Amniotic stem cell (primary cell): ENCODE measurements at places on chromosomes 4 and X.
A peak's percentile ranks its signal among the peaks of the same experiment; 100 is the strongest.

- no peak for DNase-seq
Measured at GRCh38 chrX:99857455-99857854, 552.6 kb downstream of the PCDH19 start.

DNA sequence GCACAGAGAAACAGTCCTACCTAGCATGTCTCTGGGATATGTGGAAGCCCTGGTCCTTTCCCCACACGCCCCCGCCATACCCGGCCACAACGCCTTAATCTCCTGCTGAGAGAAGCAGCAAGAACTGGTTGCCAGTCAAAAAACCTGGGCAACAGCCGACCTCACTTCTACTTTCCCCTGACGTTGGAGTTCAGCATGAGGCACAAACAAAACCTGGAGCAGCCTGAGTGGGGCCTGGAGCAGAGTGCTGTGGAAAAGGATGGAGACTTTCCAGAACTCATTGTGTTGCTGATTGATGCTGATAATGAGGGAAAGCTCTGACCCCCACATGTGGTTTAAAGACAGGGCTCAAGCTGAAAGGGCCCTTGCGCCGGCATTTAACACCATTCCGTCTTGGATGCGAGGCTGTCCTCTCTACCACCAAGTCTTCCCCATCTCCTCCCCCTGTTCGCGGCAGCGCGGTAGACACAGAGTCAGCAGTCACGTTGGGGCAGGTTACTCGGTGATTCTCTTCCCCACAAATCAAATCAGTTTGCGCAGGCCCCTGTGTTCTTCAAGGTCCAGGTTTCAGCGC lies 666 bp downstream of the CCDC158 start:
- DNase-seq, result no peak

DNA sequence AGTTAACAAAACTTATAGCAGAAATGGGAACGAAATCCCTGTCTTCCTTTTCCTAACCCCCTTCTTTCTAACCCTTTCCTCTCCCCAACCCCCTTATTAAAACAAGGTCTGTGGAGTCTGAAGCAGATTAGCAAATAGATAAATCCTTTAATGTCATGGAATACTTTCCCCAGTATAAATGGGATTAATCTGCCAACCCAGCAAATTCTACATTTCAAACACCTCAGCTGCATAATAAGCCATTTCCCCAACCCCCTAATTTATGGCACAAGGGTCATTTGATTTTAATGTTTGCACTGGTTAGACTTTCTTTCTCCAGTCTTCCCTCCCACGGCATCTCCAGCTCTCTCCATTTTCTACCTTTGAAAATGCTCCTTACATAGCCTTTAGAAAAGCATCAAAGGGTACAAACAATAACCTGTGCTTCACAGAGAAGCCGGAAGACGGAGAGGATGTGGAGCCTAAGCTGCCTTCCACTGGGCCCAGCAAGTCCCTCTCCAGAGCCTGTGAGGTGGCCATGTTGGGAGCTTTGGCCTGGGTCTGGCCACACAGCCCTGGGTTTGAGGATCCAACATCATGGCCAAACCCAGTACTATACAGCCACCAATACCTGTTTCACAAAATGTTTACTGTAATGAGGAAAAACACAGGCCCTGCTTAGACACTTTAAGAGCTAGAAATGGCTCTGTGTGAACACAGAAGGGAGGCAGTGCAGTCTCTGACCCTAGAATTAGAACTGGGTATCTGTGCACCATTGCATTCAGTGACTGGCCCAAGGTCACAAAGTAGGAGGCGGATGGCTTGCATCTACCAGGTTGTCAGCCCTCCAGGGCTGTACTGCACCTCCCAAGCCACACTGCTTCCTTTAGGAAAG lies 56.9 kb upstream of the SPRY1 start:
- DNase-seq, result no peak

- no peak for DNase-seq
Measured at GRCh38 chr4:41154814-41155177, 59.5 kb downstream of the APBB2 start.

- no peak for DNase-seq
Measured at GRCh38 chr4:143302536-143302935, 34.1 kb upstream of the GAB1 start.

GRCh38 chrX:136228839-136229207 lies 22.4 kb downstream of the MAP7D3 start:
- no peak for DNase-seq

DNA sequence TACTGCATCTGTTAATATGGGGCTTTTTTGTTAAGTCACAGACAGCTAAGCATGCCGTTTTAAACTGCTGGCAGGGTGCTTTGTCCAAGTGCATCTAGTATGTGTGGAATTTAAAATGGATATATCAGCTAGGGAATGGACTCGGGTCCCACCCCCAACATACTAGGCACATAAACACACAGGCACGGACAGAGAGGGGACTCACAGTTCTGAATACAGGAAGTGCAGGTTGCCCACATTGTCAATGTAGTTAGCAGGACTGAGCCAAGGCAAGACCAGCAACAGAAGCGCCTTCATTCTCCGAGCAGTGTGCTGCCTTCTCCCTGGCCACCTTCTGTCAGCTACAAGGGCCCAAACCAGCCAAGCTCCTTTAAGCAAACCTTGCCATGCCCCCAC lies 33.6 kb downstream of the LNX1 start:
- no peak for DNase-seq

DNA sequence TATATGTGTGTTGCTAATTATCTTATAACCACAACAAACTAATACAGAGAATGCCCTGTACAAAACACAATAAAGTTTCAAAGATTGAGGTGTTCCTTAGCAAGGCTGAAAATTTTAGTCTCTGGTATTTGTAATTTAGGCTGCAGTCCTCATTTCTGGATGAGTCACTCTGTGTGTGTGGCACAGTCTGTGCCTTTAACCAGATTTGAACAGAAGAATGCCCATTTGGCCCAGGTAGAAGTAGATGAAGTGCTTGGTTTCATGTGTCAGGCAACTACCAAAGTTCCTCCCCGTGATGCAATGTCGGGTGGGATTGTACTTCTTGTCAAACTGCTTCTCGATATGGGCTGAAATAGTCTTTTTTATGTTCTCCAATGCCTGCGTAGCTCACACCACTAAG lies 91.6 kb upstream of the H2AZ1 start:
- no peak for DNase-seq

- DNase-seq, result no peak
Measured at GRCh38 chr4:56215141-56215783, 172.0 kb downstream of the AASDH start.

- peak; percentile 47 for DNase-seq
Measured at GRCh38 chr4:108010167-108010566, 20.5 kb downstream of the HADH start.

DNA sequence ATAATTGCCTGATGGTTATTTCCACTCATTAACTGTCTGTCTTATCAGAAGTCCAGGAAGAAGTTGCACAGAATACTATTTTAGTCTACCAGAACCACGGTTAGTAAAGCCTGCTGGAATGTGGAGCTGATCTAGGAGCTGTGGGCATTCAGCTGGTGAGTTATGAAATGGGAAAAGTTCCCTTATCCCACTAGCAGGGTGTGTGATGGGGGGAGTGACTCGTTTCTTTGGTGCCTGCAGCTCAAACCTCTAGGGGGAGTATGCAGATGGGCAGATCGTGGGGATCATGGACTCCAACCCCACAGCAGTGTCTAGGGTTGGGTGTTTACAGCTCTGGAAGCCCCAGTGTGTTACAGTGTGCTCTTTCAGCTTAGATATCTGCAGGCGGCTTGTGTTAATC lies 305.7 kb upstream of the BOD1L1 start:
- peak; percentile 14 for DNase-seq

DNA sequence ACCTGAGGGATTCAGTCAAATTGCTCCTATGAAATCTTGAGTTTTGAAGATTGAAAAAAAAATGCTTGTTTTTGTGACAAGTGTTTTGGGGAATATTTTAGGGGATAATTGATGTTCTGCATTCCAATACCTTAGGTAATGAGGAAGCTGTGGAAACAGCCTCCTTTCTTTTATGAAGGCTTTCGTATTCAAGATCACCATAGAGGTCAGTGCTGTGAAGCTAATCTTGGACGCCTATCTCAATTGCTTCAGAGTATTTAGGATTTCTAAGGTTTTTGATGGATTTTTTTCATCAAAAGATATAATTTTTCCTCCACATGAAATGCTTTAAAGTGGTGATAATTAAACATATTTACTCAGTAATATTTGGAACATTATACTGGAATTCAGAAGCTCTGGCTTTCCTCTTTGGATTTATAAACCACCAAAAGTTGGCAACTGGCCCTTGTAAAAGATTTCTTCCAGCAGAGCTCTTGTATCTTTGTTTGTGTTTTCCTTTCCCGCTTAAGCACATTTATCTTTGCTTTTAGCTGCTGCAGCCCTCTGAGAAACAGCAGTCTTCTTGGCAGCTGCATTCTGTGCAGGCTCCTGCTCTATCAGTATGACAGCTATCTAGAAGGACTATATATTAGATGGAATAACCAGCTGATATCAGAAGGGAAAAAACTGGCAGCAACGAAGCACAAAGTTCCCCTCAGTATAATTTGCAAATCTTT lies 63.7 kb downstream of the HMGB2 start:
- DNase-seq, result no peak

DNA sequence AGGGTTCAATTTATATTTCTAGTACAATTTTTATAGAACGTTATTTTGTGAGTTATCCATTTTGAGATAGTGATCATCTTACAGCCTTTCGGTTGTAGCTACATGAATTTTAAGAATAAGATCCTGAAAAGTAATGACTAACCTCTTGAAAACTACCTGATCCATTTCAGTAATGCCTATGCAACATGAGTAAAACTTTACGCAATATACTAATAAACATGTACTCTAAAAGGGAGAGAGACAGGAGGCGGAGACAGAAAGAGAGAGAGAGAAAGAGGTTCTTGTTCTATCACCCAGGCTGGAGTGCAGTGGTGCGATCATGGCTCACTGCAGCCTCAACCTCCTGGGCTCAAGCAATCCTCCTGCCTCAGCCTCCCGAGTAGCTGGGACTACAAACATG lies 816.1 kb downstream of the CCSER1 start:
- no peak for DNase-seq

GRCh38 chr4:118716304-118716703 lies 31.1 kb downstream of the METTL14 start:
- DNase-seq, result no peak

GRCh38 chr4:120105472-120105871 lies 38.8 kb upstream of the MAD2L1 start:
- DNase-seq, result no peak

- DNase-seq, result no peak
Measured at GRCh38 chr4:4428966-4429875, 42.3 kb downstream of the NSG1 start.

GRCh38 chrX:137172317-137172948 lies 138.6 kb upstream of the GPR101 start:
- DNase-seq, result no peak

GRCh38 chr4:10098780-10099160 lies 17.8 kb downstream of the WDR1 start:
- no peak for DNase-seq

- no peak for DNase-seq
Measured at GRCh38 chrX:23737413-23737812, 5.7 kb downstream of the ACOT9 start.

GRCh38 chr4:126661194-126661593 lies 971.6 kb upstream of the INTU start:
- no peak for DNase-seq

DNA sequence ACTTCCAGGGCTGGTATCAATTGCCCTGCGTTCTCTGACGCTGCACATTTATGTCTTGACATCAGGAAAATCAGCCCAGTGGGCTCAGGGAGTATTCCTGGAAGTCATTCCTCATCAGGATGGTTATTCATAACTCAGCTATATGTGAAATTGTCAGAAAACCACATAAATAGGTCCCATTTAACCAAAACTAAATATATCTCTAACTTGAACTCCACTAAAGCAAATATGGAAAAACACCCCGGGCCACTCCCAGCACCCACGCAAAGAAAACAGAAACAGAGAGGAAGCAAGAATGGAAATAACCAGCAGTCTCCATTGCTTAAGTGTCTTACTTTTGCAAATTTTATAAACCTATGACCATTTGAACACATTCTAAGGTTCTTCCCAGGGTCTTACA lies 112.0 kb downstream of the IRF2 start:
- no peak for DNase-seq

GRCh38 chrX:20309806-20310205 lies 43.1 kb upstream of the RPS6KA3 start:
- DNase-seq, result peak; percentile 2

DNA sequence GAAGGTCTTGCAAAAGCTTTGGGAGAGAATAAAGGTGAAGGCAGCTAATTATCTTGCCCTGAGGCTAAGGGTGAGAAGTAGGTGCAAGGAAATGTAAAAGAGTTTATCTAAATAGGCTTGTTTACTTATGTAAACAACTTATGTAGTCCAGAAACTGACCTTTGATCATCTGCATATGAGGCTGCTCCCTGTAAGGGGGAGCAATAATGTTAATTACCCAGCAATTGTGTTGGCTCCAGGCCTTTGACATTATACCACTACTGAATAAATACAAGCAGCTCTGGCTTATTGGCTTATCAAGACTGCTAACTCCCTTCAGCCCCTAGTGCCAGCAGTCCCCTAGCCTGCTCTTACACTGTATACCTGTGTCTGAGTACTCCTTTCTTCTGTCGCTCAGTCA lies 303.7 kb upstream of the GNPDA2 start:
- DNase-seq, result no peak

DNA sequence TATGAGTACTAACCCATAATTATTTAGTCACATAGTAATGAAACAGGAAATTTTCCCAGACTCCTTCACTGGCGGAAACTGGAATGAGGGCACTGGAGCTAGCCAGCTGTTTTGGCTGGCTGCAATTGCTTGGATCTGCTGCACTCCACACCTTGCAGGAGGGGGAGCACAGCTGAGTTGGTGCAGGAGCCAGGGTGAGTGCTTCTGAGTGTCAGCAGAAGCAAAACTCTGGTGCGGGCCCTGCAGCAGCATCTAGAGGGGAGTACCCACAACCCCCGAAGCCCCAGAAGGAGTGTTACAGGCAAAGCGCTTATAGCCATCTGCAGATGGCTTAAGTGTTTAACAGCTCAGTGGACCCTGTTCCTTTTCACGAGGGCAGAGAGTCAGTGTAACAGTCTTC lies 96.1 kb downstream of the RPA4 start:
- no peak for DNase-seq

GRCh38 chr4:94442251-94442650 lies 9.5 kb upstream of the PDLIM5 start:
- no peak for DNase-seq

DNA sequence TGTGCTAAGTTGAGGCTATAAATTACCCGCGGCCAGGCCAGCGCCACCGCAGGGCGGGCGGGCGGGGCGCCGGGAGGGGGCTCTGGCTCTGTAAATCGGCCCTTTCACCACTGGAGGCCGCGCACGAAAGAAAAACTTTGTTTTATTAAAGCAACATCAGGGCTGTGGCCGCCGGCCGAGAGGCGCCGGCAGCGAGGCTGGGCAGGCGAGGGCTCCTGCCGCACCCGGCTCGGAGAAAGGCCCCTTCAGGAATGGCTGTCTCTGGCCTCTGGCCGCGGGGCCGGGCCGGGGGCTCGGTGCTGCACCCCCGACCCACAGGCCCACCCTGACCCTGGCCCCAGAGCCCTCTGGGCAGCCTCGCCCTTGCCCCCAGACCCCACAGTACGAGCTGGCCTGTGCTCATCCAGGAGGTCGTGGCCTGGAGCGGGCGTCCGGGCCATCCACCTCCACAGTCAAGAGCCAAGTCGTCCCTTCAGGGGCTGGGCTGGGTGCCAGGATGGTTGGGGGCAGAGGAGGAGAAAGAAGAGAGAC lies 29.5 kb upstream of the FGFR3 start:
- no peak for DNase-seq
